Type B pancreatic cell (in vitro differentiated cells): ENCODE measurements at places on chromosomes 7 and 10. TPM values are rescaled to one million over a fixed set of nuclear protein-coding genes. Genes with fewer than 3 reads are reported as not detected.
A peak's percentile ranks its signal among the peaks of the same experiment; 100 is the strongest.

DNA sequence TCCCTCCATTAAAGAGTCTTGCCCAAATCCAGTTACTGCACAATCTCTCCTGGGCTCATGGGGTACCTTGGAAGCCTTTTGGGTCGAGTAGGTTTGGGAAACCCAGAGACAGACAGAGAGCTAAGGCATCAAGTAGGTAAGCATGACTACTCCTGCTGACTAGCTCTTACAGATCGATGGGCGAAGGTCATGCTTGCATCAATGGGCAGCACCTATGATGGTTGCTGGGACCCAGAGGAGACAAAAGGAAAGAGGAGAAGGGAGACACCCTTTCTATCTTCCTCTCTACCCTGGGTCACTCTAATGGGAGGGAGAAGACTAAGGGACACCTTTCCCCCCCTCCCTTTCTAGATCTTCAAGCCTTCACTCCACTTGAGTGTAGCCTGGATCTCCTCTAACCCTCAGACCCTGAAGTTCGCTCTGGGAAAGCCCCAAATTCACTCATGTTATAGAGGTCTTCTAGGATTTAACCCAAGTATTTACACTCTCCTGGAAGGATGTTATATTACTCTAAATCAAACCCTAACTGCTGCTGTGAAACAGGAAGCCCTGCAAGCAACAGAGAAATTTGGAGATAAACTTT, 31.6 kb upstream of the ZNF746 start:
- DNase-seq = no peak

DNA sequence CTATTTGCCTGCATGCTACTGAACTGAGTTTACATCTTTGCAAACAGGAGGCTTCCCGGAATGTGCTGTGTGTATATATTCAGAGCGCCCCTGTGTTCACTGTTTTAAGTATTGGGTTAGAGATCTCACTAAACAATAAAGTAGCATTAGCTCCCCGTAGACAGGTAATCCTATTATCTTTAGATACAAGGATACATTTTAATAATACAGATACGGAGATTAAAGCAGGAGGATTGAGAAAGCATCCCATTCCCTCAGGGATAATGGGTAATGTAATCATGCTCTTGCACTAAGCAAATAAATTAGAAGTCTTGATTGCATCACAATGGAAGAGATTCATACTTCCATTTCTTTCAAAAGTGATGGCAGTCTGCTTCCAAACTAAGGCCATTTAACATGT, 809.0 kb downstream of the NRG3 start:
- DNase-seq = no peak

GRCh38 chr7:66939325-66939724, 18.3 kb downstream of the TMEM248 start:
- DNase-seq = no peak

DNA sequence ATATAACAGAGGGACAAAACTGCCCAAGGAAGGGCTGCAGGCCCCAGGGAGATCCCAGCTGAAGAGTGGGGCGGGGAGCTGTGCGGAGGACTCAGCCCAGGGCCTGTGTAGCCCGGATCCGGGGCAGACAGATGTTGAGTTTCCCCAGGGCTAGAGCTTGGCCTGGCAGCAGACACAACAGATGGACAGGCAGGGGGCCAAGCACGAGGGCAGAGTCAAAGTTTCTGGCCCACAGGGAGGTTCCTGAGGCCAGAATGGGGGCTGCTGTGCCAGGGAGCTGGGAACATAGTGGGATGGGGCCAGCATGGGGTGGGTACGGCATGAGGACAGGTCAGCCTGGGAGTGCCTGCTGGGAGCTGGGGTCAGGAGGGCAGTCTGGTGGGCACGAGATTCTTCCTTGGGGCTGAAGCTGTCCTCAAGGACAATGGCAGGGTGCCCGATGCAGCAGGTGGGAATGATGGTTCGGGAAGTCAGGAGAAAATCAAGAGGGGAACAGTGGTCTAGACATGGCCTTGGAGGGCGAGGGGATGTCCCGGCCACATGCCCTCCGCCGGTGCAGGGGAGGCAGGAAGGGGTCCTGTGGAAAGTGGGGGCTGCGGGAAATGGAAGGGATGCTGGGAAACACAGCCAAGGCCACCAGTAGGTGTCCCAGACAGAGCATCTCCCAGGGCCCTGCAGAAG, 519.1 kb upstream of the FOXK1 start:
- no peak for DNase-seq

Gene PAX2
- total RNA-seq = 0.19 and 4.4 TPM in 2 replicates

GRCh38 chr10:87068281-87068680, 26.4 kb downstream of the GLUD1 start:
- no peak for DNase-seq

DNA sequence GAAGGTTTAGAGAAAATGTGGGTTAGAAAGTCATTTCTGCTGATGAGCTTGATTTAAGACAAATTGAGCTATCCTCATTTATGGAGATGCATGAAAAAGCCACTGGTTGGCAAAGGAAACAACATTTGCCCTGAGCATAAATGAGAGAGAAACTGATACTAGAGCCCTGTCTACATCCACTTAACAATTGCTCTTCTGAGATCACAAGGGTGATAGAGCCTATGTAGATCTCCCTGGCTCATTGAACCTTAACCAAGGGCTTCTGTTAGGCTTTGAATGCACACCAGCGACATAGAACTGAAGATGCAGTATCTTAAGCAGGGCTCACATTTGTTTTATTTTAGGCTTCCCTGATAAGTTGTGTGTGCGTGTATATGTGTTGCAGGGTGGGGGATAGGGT, 35.0 kb downstream of the GPR141 start:
- DNase-seq = no peak

- no peak for DNase-seq
Measured at GRCh38 chr10:125142946-125143345, 17.4 kb downstream of the CTBP2 start.

Gene EPDR1
- 0.90 and 6.1 TPM in 2 replicates for total RNA-seq

DNA sequence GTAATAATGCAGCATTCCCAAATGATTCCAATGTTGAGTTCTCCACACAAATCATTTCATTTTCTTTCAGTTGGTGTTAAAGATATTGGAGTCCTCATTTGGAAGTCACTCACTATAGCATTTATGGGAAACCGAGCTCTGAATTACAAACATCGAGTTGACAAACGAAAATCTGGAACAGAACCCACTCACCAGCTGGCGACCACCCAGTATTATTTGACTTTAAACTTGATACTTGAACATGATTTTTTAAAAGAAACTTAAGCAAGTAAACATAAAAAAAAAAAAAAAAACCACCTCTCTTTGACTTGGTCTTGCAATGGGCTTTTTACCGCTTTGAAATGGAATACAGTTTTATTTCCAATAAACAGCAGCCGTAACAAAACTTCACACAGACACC, 576.6 kb upstream of the C7orf33 start:
- no peak for DNase-seq

DNA sequence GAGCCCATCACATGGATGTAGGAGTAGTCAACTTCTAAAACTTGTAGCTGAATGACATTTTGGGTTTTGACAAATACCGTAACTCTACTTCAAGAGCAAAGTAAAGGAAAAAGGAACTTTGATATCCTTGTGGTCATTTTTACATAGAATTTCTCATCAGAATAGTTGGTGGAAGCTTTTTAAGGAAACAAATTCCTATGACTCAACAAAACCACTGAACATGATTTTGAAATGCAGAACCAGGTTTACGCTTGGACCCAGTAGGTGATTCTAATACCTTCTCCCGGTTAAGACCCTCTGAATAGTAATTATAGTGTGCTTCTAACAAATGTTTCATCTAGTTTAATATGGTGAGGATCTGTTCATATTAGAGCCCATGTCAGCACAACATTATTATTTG, 307.8 kb downstream of the GPR37 start:
- DNase-seq = no peak

Gene STAG3
- total RNA-seq = 1.6 and 1.7 TPM in 2 replicates

DNA sequence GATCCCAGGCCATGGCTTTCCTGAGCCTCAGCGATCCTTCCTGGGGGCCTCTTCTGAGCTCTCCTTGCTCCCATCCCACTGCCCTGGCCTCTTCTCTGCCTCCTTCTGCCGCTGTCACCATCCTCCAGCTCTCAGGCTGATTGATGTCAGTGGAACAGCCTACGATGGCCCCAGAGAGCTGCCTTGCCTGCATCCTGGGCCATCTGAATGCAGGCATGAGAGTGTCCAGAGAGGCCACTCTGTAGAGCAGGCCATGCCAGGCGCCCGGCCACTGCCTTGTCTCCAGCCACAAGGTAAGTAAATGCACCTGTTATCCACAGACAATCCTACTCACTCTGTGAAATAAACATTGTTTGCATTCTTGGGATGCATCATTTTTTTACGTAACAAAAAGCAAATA, 171.4 kb upstream of the PPP2R2D start:
- peak; percentile 54 for DNase-seq

Gene GCC1
- 15.6 and 21.4 TPM in 2 replicates for total RNA-seq

Gene FRMD4A
- total RNA-seq = 37.8 and 88.9 TPM in 2 replicates

DNA sequence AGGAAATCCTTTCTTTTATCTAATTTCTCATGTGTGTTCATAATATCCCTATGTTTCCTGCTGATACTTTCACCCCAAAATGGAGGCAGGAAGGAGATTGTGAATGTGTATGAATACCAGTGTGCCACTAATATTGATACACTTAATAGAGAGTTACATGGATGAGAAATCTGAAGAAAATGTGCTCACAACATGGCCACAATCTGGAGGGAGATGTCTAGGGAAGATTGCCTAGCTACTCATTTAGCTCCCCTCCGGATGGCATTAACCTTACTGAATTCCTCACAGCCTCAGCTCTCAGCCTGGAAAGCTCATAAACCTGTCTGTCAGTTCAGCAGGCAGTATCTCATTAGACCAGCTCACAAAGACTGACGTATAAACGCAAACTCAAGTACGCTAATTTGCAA, 23.4 kb upstream of the DMTF1 start:
- no peak for DNase-seq

Gene AOAH
- 0.21 and 0.92 TPM in 2 replicates for total RNA-seq

- no peak for DNase-seq
Measured at GRCh38 chr10:76871697-76872295, 765.8 kb downstream of the KCNMA1 start.

DNA sequence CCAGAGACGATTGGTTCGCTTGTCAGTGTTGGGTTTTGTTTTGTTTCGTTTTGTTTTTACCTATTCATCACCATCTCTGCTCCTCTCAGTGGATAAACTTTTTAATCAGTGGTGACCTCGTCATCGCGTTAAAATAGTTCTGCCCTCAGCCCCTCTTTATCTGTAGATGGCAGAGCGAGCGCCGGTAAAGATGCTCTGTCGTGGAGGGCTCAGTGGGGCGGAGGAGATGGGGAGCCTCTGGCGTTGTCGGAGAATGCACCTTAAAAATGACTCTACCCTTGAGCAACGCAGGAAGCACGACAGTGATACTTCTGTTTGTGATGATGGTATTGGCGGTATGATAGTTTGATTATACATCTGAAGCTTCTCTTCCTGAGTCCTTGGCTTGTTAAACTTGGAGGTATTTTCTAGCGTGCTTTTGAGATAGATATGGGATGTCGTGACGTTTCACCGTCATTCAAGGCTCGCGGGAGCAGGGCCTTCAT, 554 bp downstream of the CSGALNACT2 start:
- no peak for DNase-seq

DNA sequence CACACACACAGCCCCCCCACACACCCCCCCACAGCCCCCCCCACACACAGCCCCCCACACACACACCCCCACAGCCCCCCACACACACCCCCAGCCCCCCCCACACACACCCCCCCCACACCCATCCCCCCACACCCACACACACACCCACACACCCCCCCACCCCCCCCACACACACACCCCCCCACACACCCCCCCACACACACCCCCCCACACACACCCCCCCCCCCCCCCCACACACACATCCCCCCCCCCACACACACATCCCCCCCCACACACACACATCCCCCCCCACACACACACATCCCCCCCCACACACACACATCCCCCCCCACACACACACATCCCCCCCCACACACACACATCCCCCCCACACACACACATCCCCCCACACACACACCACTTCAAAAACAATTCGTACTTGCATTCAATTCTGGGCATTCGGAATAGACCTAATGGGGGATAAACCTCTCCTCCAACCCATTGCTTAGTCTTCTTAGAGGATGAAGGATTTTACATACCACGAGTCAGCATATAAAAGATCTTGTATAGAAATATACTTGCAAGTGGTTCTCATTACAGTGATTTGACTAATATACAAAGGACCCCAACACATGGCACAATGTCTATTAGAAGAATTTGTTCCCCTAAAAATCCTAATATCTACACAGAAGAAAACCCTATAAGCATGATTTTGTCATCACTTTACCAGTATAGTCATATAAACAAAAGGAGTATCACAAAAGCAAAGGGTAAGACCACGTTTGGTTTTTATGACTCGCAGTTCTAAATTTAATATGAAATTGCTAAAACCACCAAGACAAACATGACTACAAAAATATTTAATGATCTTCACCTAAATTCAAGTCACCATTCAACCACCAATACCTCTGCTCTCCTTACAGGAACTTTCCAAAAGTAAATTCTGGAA, 80.9 kb downstream of the DIP2C start:
- DNase-seq = no peak
